ENCODE measurements at places on chromosomes 1 and 21.

DNA sequence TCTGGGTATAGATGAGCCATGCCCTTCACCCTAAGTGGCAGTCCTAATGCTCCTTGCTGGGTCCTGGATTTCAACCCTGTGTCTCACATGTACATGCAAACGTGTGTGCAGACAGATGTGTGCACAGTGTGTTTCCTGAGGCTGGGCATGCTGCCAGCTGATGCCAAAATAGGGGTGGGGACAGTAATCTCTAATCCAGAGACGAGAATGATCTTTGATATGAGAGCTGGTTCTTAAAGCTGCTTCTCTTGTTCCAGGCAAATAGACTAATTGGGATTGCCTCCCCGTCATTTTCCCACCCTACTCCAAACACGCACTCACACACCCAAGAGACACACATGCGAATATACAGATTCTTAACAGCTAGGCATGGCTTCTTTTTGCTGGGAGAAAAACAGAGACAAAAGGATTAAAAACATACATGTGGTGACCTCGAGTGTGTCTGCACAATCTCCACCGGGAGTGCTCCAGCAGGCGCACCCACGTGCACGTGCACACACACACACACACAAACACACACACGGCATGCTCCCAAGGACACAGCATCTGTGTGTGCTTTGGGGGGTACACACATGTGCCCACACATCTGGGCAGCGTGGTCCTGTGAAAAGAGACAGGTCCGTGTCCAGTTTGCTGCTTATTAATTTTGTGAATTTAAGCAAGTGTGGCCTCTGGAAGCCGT is 102.1 kb upstream of the ZBTB40 start:
- no peak for DNase-seq

DNA sequence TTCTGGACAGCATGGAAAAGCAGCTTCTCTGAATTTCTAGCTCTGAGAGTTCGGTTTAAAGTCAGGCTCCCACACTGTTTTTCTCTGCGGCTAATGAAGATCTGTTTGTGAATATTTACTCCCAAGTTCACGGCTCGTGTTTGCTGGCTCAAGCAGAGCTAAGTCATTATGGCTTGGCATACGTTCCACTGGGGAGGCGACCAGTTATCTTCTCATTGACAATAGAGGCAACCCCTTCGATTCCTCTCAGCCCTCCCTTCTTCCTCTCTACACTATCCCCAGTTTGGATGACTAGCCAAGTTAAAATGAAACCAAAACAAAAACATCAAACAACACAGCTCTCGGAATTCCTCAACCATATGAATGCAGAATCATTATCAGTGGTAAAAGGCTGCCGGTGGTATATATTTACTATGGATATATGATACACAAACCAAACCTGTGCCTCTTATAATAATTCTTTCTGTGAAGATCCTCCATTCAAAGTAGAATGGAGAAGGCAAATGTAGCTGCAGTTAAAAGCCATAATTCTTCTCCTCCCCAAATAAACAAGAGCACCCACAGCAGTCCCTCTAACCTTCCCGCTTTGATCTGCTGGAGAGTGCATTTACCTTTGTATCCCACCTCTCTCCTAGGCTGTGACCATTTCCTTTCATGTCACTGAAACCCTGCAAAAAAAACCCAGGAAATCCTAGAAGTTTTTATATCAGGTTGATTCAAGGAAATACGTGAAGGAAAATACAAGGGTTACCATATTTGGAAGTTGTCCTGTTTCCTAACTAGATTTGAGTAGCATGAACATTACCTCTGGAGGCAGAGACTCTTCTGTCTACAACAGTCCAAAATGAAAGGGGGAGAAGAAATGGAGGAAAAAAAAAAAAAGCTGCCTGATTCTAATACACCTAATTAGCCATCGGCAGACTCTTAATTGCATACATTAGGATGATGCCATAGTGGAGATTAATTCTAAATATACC is 108.3 kb upstream of the USH2A start:
- DNase-seq, result no peak

- no peak for DNase-seq
Observed at GRCh38 chr1:66648901-66649595, 103.2 kb upstream of the DYNLT5 start.

DNA sequence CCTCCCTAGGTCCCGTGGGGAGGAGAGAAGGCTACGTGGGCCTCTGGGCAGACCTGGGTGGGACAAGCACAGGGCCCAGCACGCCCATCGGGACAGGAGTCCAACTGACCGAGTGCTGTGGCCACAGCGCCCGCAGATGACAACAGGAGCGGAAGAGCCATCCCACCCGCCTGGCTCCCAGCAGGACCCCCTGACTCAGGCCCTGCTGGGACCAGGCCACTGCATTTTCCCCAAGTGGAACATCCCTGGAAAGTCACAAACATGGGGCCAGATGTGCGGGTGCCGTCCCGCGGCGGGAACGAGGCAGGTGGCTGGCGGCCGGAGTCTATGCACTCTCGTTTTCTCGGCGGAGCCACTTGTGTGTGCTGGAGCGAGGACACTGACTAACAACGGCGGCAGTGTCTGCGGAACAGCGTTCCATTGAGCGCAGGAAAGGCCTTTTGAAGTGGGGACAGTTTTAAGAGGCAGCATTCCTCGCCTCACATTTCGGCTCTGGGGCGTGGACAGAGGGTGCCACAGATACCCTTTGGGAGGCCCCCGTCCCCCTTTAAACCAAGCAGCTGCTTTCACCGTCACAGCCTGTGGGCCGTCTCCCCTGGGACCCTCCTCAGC is 93.7 kb upstream of the ARHGEF16 start:
- DNase-seq, result no peak

GRCh38 chr1:6560267-6560666 is 5.2 kb downstream of the TAS1R1 start:
- no peak for DNase-seq

DNA sequence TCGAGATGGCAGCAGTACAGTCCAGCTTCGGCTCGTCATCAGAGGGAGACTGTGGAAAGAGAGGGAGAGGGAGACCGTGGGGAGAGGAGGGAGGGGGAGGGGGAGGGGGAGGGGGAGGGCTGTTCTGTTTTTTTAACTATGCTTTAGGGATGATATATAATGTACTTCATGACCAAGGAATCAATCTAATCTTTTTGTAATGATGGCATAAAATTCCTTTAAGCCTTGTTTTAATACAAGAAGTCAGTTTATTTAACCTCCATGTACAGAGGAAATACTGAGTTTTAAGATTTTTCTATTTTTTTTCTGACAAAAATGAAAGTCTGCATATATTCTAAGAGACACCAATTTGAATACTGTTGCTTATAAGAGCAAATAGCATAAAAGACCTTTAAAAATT is 41.9 kb downstream of the PTBP2 start:
- no peak for DNase-seq

DNA sequence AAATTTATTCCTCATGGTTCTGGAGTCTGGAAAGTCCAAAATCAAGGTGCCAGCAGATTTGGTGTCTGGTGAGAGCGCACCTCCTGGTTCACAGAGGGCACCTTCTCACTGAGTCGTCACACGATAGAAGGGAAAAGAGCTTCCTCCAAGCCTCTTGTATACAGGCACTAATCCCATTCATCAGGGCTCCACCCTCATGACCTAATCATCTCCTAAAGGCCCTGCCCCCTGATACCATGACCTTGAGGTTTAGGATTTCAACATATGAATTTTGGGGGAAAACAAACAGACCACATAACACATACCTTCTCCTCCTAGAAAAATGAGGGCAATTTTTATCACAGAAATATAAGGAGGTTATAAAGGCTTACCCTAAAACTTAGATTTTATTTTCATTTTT is 88.0 kb upstream of the NFIA start:
- DNase-seq, result no peak

DNA sequence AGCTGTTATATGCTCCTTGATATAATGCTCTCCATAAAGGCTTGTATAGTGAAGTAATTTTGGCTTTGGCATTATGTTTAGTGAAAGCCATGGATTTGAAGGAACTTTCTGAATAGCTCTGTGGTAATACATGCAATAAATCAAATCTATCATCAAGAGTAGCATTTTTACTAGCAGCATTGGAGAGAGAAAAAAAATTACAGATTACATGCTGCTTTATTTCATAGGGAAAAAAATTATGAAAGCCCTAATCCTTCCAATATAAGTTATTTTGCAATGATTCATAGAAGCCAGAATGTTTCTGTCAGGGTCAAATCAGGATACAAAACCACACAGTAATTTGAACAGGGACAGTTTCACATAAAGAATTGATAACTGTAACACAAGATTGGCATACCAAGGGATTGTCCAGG is 250.0 kb downstream of the SPATA17 start:
- DNase-seq, result no peak

- no peak for DNase-seq
Observed at GRCh38 chr21:36015045-36015444, 45.3 kb downstream of the SETD4 start.

- DNase-seq, result no peak
Observed at GRCh38 chr1:243213045-243213787, 41.9 kb downstream of the CEP170 start.

DNA sequence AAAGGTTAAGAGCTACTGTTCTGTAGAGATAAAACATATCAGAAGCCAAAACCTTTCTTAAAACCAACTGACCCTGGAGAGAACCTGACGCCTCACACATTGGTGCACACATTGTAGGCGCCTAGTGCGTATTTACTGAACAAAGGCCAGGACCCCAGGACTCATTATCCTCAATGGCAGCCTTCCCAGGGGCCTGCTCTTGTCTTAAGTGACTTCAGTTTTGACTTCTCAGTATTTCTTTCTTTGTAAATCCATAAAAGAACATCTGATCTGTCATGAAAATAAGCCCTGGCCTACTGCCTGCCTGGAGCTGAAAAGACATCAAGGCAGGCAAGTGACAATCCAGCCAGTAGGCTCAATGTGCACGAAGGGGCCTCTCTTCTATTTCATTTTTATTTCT is 27.6 kb downstream of the ABCA4 start:
- no peak for DNase-seq

DNA sequence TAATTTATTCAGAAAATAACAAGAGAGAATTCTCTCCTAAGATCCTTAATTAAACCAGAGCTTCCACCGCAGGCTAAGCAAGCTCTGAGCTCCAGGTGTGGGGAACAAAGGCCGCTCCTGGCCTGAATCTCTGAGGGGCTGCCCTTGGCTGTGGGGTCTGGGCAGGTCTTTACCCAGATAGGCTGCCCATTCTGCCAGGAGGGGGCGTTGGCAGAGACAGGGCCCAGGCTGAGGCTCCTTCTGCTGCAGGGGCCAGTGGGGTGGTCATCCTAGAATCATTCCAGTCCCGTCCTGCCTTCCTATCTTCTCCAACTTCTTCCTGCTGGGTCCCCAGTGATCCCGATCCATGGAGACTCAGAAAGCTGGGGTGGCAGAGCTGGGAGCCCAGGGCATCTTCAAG is 82.9 kb upstream of the POU3F1 start:
- no peak for DNase-seq
